CD4-positive, alpha-beta T cell treated with Interleukin-2 at 100 ng/mL for 4 hours (primary cell): ENCODE measurements at places on chromosomes 2 and 18.

GRCh38 chr2:96890726-96891385 is 21.0 kb upstream of the SEMA4C start:
- no peak for DNase-seq

DNA sequence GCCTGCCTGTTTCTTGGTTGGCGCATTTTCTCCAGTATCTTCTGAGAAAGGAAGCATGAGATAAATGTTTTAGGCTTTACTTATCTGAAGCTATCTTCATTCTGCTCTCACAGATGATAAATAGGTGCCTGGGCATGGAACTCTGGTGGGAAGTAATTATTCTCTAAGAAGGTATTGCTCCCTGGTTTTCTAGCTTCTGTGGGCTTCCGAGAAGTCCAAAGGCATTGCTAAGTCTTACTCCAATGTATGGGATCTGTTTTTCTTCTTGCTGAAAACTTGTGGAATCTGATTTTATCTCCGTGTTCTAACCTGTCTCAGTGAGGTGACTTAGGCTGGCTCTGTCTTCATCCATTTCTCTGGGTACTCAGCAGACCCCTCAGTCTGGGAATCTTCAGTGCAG is 224.4 kb upstream of the HS6ST1 start:
- DNase-seq, result no peak

DNA sequence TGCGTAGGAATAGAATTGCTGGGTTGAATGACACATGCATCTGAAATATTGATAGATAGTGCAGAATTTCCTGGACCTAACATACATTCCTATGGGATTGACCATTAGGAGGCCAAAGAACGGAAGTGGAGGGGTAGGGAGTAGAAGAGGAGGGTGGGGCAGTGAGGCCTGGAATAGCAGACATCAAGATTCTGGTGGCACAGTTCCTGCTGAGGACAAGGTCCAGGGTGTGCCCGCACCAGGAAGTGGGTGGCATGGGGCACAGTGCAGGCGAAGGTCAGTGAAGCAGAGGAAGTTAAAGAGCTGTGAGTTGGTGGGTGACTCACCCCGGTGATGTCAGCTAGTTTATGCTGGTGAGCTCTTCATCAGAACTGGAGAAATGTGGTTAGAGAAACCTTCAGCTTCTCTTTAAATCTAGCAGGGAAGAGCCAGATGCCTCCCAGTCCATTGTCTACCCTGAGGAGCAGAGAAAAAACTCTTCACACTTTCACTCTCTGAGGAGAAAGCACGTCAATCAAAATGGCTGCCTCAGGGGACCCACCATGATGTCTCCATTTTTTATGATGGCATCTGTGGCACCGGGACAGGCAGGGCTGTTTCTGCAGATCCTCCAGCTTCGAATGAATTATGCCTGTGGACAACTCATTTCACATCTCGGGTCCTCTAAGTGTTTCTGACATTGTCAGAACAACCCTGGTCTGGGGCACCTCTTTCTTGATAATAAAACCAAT is 55.9 kb upstream of the CTLA4 start:
- DNase-seq, result peak; percentile 77

DNA sequence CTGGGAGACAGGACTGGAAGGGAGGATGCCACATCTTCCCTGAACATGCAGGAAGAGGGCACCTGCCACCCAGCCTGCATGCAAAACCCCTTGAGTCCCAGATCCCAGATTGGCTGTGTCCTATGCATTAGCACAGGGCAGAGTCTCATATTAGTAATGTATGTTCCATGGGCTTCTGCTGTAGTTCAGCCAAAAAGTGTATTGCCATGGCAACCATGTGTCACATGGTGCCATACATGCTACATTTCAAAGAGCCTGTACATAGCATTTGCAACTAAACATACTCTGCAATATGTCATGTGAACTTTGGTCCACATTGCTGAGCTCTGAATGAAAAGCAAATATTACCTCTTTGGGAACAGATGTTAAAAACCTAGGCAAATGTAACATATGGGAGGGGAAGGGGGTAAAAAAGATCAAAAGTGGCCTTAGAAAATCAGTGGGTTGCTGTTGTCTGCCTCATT is 78.4 kb downstream of the DPP4 start:
- peak; percentile 67 for DNase-seq

DNA sequence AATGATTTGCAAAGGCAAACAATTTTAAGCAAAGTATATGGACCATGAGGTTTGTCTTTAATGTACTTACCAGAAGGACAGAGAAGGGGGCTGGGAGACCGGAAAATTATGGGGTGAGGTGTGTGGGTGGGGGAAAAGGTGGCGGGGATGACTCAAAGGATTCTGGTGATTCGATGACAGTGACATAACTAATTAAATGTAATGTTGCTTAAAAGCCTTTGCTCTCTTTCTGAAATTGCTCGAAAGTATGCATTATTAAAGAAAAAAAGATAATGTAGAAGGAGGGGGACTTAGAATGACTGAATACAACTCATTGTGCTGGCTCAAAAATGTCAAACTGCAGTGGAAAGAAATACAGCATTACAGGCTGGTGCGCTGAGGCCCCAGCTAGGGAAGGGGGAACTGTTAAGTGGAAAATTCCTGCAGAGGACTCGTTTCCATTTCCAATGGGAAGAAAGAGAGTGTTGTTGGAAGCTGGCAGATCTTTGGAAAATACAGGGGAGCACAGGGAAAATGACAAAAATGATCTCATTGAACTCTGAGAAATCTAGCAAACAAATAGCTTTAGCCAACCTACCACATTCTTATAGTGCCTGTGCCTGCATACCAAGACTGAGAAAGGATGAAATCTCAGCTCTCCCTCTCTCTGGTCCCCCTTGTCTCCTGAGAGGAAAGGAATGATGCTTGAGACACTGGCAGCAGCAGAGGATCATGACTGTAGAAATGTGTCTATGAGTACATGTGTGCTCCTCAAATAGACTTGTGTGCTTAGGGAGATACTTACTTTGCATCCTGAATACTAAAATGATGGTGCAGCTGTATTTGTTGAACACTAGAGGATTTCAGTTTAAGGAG is 632.4 kb downstream of the NYAP2 start:
- DNase-seq, result no peak

DNA sequence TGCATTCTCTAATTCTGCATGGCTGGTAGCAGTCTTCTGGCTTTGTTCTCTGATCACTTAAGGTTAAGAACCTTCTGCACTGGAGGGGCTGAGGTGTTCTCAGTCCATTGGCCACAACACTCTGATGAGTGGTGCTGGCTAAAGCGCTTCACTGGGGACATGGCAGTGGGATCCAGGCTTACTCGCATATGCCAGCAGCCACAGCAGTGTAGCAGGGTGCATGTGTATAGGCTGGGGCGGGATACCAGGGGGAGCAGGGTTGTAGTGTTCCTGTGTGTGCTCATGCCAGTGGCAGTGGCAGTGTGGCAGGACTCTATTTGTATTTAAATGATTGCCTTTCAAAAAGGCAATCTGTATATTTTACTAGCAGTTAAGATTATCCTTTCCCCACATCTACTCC is 11.1 kb upstream of the TACR1 start:
- DNase-seq, result no peak

GRCh38 chr2:73970850-73971471 is 13.7 kb upstream of the TET3 start:
- DNase-seq, result peak; percentile 49

- DNase-seq, result no peak
These were observed 18.1 kb upstream of the CREG2 start for GRCh38 chr2:101405351-101405899.

DNA sequence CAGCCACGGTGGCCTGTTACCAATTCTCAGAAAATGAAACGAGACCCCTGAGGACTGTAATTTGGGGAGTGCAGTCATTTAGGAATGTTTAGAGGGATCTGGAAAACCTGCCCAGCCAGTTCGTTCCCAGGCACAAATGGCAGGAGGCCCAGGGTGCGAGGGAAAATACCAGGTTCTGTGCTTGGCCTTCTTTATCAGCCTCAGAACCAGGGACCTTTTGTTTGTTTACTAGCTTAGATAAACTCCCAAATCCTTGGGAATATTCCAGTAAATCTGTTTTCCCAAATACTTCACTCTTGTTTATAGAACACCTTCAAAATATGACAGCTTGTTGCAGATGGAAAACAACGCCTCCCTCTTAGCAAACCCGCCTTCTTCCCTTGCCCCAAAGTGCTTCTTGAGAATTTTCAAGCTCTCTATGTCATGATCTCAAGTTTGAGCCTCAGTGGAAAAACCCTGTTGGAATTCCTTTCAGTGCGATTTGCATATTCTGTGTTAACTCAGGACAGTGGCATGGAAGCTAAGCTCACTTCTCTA is 400.3 kb upstream of the SMIM21 start:
- no peak for DNase-seq

GRCh38 chr2:24083567-24084385 is 858 bp downstream of the TP53I3 start:
- DNase-seq, result peak; percentile 50

GRCh38 chr2:202114795-202115194 is 41.7 kb downstream of the KIAA2012 start:
- no peak for DNase-seq

DNA sequence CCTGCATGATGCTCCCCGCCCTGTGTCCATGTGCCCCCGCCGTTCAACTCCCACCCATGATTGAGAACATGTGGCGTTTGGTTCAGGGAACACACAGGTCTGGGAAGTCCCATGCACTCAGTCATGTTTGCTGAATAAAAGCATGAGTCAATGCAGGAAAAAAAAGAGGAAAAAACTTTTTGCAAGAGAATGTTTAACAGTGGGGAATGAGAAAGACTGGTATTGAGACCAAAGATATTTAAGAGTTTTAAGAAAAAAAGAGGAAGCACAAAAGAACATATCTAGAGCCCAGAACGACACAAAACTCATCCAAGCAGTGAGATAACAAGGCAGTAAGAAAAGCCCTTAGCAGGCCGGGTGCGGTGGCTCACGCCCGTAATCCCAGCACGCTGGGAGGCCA is 279.2 kb upstream of the THSD7B start:
- DNase-seq, result no peak

- no peak for DNase-seq
These were observed 4.9 kb downstream of the QPCT start for GRCh38 chr2:37349231-37349860.

- no peak for DNase-seq
These were observed 239.4 kb upstream of the TANK start for GRCh38 chr2:160920791-160921303.

DNA sequence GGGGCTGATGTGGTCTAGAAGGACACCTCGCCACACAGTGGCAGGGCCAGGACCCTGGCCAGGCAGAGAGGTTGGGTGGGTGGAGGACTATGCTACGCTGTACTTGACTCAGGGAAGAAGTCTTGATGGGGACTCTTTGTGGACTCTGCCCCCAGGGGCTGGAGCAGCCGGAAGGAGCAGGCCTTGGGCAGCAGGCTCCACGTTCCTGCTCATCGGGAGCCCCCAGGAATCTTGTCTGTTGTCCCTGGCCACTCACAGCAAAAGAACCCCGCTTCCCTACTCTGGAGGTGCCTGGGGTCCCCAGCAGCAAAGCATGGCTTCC is 79.0 kb downstream of the POLR1A start:
- no peak for DNase-seq

DNA sequence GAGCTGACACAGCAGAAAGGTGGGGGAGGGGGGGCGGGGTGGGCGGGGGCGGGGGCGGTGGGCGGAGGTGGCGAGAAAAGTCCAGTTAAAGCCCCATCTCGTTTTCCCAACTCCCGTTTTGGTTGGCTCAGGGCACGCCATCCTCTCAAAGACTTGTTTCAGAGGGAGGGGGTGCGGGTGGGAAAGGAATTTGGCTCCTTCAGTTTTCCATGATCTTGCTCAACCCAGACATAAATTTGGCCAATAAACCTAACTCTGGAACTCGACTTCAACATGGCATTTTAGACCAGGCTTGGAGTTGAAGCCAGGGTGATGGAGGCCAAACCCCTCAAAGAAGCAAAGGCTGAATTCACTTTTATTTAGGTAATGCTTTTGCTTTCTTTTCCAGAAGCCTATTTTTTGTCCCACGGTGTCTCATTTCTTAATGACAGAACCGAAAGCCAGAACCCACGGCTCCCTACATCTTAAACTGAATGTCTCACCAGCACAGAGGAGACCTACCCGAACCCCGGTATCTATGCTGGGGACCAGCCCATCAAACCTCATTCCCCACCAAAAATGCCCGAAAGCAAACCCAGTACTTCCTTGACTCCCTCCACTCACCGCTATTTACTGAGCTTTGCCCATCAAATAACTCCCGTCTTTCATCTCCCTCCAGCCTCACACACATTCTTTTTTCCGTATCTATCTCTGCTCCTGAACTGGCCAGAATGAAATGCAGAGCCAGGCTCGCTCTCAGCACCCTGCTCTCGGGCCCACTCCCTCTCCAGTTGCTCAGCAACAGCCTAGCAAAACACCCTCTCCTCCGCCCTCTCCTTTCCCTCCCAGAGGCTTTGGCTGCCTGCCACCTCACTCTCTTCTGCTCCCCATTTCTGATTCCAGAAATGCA is 4.3 kb downstream of the IGFBP5 start:
- DNase-seq, result no peak

DNA sequence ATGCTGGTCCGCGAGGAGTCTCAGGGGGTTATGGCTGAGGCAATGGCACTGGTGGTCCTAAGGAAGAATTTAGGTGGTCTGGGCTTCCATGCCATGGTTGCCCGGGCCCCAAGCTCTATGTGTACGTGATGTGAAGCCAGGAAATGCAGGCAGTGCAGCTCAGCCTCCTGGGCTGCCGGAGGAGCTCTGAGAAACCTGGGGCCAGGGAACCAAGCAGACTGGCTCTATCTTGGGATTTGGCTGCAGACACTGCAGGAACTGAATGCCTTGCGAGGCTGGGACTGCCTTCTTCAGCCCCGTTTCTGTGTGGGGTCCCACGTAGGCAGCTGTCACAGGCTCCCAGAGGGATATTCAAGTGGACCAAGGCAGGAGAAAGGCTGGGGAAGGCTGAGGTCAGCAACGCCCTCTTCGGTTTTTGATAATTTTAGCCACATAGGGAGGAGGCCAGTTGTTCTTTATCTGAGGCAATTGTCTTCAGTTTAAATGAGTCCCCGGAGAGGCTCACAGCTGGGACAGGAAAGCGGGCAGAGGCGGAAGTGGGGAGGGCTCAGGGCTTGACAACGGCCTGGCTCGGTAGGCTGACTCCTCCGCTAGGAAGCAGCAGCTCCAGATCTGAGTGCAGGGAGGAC is 77.7 kb downstream of the RHOB start:
- no peak for DNase-seq

DNA sequence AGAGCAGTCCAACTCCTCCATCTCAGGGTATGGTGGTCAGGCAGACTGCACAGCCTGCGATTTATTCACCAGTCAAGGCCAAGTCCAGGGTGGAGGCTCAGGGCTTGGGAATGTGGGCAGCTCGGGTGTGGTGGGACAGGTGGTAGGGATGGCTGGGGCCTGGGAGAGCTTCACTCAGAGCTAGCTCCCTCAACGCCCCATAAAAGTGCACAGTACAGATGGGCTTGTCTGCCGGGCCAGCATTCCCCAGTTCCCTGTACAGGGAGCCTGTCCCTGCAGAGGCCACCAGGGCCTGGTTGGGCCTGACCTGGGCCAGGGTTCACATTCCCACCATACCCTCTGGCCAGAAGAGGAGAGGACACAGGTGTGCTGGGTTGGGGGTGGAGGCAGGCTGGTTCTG is 49.2 kb upstream of the OTOS start:
- DNase-seq, result no peak

DNA sequence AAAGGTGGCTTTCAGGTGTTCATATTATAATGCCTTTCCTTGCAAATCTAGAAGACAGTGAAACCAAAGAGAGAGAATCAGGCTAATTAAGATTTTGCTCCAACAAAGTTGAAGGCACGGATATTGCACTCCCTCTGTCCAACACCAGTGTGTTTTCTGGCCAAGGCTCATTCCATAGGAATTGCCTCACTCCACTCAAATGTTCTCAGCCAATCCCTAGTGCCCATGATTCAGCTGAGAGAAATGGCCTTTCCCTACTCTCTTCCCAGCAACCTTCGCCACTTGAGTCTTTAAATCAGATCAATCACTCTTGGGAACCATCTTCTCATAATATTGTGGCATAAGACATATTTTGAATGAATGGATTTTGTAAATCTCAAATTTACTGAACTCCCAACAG is 768.2 kb upstream of the ACVR2A start:
- DNase-seq, result no peak
